ENCODE measurements at places on chromosomes 12 and 14. TPM values are rescaled to one million over a fixed set of nuclear protein-coding genes. Genes with fewer than 3 reads are reported as not detected.

The VEZT gene
- 97.2 TPM for polyA plus RNA-seq

The ADCK1 gene
- polyA plus RNA-seq: 4.4 TPM

The SIX1 gene
- 3.2 TPM for polyA plus RNA-seq

The ST8SIA1 gene
- polyA plus RNA-seq: not detected

The C14orf132 gene
- 13.2 TPM for polyA plus RNA-seq
